ENCODE measurements at places on chromosomes 11 and 22.

DNA sequence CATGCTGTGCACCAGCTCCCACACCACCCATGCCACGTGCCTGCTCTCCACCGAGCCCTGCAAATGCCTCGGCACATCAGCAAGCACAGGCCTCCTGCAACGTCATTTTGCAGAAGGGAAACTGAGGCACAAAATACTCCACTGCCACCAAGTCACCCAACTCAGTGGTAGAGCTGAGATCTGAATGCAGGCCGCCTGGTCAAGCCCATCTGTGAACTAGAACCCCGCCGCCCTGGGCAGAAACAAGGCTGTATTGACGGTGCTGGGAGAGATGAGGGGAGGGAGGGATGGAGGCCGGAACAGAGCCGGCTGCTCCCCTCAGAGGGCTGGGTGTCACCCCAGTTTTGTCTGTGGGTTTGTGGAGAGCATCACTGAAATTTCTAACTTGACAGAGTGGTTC, 81.4 kb downstream of the CDKN1C start:
- no peak for DNase-seq

GRCh38 chr22:33569018-33569417, 351.3 kb downstream of the LARGE1 start:
- no peak for DNase-seq

GRCh38 chr11:44133335-44133946, 38.0 kb downstream of the EXT2 start:
- DNase-seq, result no peak

DNA sequence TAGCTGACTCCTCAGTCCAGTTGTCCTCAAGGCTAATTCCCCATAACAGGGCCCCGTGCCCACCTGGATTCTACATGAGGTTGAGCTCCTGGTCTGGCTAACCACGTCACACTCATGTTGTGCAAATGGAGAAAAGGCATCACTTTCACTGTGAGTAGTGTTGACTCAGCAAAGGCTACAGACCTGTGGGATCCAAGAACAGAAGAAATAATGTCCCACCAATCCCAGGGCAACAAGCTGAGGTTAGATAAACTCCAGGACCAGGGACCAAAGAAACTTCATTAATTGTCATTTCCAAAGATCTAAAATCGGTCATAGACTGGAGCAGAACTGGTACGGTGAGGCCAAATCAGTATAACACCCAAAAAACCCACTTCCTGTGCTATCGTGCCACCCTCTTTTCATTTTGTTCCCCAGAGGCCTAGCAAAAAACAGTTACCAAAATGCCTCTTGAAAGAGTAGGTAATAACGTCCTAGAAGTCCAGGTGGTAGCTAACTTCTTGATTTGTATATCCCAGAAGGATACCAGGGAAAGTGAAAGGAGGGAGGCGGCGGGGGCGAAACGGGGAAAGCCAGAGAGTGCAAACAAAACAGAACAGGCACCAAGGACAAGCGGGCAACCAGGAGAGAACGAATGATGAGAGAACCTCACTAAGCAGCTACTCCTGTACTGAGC, 1.4 kb downstream of the PCSK7 start:
- DNase-seq, result peak; percentile 56

DNA sequence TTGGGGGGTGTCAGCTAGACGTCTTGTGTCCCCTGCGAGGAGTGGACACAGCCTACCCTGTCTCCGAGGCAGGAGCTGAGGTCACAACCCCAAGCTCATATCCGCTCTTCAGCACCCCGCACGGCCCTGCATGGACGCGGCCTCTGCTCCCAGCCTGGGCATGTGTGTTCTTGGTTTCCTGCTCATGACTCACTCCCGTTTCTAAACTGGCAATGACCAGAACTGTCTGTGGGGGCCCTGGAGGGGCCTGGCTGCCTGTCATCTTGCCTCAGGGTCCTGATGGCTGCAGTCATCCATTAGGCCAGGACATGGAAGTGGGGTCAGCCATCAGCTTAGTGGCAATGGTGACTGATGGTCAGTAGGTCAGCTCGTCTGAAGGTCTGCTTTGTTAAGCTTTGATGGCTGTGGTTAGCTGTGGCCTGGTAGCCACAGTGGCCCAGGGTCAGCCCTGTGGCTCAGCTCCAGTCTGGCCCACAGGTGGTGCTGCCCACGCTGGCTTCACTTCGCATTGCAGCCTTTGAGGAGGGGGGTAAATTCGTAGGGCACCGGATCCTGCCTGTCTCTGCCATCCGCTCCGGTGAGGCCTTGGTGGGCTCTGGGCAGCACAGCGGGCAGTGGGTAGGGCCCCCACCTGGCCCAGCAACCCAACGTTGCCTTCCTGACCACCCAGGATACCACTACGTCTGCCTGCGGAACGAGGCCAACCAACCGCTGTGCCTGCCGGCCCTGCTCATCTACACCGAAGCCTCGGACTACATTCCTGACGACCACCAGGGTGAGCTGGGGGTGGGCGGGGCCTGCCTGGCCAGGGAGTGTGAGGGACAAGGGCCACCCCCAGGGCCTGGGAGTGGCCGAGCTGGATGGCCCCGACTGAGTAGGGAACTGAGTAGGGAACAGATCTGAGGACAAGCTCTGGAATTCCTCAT, 12.0 kb downstream of the PLCB3 start:
- DNase-seq, result no peak

DNA sequence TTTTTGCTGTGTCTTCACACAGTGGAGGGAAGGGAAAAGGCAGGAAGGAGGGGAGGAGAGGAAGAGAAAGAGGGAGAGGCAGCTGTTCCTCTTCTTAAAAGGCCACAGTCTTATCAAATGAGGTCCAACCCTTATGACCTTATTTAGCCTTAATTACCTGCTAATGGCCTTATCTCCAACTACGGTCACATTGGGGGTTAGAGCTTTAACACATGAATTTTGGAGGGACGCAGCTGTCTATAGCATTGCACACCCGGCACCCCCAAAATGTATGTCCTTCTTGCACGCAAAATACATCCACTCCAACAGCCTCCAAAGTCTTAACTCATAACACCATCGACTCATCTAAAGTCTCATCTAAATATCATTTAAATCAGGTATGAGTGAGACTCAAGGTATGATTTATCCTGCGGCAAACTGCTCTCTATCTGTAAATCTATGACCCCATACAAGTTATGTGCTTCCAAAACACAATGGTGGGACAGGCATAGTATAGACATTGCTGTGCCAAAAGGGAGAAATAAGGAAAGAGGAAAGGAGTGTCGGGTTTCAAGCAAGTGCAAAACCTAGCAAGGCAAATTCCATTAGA, 45.0 kb upstream of the ASPHD2 start:
- no peak for DNase-seq

GRCh38 chr11:92892802-92893684, 76.4 kb upstream of the MTNR1B start:
- DNase-seq, result no peak

- DNase-seq, result no peak
Observed at GRCh38 chr22:44354288-44354687, 41.5 kb upstream of the SHISAL1 start.

GRCh38 chr11:36309779-36310178, 13.7 kb downstream of the PRR5L start:
- DNase-seq, result no peak

DNA sequence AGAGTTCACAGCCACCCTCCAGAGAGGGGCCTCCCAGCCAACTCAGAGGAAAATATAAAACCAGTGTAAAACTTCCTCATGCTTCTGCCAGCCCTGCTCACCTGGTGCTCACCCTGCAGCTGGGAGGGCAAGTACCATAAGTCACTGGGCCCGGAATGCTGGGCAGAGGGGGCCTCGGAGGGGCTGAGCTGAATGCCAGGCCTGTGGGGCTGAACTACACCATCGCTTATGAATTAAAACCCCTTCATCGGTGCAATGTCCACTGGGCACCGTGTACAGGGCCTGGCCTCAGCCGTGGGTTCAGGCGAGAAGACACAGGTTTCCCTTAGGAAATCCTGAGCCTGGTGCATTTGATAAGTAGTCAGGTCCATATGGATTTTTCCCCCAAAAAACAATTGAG, 828.6 kb downstream of the TBC1D22A start:
- DNase-seq, result no peak

DNA sequence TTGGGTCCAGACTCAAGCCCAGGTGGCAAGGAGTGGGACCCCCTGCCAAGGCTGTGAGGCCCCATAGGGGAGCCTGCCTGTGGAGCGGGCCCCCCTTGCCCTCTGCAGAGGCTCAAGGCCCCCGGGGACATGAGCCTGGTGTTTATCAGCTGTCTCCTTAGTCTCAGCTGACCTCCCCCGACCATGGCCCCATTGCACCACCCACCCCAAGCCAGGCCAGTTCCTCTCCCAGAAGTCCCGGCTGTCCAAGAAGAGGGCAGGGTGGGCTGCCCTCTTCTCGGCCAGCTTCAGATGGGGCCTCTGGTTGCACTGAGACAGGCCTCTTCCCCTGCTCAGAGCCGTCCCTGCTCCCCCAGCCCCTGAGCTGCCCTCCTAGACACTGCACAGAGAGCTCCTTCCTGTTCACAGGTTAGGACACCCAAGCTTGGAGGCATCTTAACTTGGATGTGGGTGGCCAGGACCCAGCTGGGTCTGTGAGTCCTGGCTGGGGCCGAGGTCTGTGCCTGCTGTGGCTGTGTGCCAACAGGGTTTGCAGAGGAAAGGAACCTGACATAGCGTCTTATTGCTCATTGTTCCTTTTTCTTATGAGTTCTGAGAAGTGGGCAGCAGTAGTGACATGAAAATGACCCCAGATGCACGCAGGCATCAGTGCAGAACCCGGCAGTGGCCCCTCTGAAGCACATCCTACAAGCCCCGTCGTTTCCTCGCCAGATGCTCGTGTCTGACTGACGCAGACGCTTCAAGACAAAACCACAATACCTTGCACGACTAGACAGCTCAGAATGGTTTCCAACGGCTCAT, 5.4 kb downstream of the TRABD start:
- DNase-seq, result peak; percentile 87

DNA sequence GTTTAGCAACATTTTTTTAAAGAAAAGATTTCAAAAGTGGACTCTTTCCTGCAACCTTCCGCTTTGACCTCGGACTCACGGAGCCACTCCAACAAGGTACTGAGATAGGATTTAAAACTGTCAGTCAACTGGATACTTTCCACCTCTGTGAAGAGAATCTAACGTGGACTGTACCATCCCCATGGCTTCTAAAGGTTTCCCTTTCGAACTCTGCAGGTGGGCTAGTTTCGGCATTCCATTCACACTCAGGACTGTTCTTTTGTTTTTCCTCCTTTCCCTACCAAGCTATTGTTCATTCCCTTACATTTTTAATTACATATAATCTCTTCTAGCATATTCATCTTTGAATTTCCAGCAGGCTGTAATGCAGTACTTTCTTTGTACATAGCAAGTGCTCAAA, 88.5 kb upstream of the AKIP1 start:
- DNase-seq, result no peak

GRCh38 chr11:70397336-70397982, 870 bp upstream of the CTTN start:
- no peak for DNase-seq

DNA sequence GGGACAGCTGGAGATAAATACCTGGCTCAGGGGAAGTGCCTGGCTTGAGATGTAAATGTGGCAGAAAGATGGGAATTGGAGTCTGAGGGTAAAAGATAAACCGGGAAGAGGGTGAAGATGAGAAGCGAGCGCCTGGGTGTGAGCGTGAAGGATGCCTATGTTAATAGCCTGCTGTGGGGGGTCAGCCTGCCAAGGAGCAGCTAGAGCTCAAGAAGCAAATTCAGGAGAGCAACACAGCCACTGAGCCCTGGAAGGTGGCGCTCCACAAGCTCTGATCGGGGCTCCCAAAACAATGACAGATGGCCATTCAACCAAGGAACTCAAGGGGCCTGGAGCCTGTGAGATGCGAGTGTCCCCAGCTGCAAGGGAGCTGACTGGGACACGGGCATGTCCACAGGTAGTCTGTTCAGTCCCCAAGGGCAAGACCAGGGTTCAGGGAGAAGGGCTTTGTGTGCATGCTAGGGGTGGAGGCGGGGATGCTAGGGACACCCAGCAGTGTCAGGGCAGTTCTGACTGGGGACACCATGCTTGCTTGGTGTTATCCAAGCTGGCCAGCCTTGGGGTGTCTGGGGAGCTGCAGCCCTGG, 2.8 kb downstream of the GSC2 start:
- DNase-seq, result no peak

GRCh38 chr11:122714004-122714403, 58.5 kb downstream of the UBASH3B start:
- DNase-seq, result no peak

DNA sequence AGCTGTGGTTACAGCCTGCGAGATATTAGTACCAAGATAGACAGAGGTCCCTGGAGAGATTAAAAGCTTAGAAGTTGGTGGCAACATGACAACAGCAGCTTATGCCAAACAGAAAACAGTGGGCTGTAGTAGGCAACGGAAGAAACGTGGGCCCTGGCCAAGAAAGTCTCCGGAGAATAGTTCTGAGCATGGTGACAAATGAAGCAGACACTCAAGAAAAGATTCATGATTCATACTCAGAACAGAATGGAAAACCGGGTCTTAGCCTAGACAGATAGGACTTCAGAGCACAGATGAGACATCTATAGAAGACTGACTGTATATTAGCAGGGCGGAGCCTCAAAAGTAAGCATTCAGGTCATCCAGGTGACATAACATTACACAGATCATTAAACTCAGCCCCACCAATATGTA, 727.4 kb downstream of the ETS1 start:
- no peak for DNase-seq

- DNase-seq, result no peak
Observed at GRCh38 chr11:105923807-105924206, 98.2 kb downstream of the MSANTD4 start.

- no peak for DNase-seq
Observed at GRCh38 chr22:20155330-20156041, 4.6 kb upstream of the CCDC188 start.

- DNase-seq, result no peak
Observed at GRCh38 chr11:61335355-61335710, 2.3 kb downstream of the TKFC start.

DNA sequence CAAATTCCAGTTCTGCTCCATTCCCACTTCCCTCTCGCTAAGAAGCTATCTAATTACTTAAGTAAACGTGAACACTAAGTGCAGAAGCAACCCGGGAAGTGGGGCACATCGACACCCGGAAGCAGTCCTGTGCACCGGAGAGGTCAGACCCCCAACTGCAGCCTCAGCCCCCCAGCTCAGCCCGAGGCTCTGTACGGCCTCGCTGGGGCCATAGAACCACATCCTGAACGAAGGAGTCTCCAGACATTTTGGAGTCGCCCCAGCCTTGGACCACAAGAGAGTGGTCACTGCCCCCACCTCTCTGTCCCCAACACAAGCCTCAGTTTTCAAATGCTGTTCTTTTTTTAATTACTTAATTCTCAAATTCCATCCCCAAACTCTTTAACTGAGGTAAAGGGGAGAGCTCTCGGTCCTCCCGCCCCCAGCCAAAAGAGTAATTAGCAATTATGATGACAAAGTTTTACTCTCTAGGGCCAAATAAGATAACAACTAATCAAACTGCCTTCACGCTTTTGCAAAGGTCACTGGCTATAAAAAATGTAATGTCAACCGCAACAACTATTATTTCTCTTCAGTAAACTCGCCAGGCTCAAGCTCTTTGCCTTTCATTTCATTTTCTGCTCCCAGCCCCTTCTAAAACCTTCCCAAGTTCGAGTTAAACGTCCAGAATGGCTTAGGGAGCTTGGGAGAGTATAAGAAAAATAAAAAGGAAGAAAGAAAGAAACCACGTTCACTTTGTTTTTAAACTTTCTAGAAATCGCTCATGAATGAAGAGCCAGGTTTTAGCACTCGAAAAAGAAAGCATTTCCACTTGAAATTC, 2.2 kb downstream of the PAX6 start:
- DNase-seq, result no peak

GRCh38 chr22:37333724-37334460, 51.6 kb downstream of the CYTH4 start:
- DNase-seq, result no peak

Measured in DND-41 (cell line).